DND-41 (cell line): ENCODE measurements at places on chromosomes 7 and 10.

DNA sequence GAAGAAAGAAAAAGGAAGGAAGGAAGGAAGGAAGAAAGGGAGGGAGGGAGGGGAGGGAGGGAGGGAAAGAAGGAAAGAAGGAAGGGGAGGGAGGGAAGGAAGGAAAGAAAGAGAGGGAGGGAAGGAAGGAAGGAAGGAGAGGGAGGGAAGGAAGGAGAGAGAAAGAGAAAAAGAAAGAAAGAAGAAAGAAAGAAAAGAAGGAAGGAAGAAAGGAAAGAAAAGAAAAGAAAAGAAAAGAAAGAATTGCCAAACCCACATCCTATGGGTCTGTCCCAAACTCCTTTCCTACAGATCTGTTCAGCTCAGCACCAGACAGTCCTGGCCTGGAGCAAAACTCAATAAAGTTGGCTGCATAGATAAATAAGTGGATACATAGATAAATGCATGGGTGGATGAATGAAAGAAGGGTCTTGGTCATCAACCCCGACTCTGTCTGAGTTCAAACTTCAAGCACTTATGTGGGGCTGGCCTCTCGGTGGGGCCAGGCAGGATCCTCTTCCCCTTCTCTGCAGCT is 17.2 kb upstream of the TLX1 start:
- no peak for DNase-seq

- DNase-seq: no peak
Observed at GRCh38 chr7:33054261-33054964, 8.2 kb downstream of the NT5C3A start.

DNA sequence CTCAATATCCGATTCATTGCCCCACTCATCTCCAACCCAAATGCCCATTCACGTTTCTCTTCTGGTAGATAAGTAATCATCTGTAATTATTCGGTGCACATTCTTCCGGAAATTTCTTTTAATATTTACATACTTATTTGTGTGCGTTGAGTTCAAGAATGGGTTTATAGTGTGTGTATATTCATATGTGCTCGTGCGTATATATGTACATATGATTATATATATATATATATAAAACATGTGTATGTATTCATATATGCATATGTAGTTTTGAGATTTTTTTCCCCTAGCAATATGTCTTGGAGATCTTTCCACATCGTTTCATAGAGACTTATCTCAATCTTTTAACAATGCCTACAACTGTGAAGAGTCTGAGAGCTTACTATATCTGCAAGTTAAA is 118.2 kb downstream of the MDFIC start:
- no peak for DNase-seq

- DNase-seq: no peak
Observed at GRCh38 chr7:38756521-38756920, 125.3 kb upstream of the AMPH start.

- DNase-seq: no peak
Observed at GRCh38 chr7:105906695-105907094, 30.3 kb upstream of the ATXN7L1 start.

GRCh38 chr7:69864822-69865221 is 266.5 kb downstream of the AUTS2 start:
- no peak for DNase-seq

- DNase-seq: no peak
Observed at GRCh38 chr7:117435475-117436043, 8.3 kb upstream of the ASZ1 start.

DNA sequence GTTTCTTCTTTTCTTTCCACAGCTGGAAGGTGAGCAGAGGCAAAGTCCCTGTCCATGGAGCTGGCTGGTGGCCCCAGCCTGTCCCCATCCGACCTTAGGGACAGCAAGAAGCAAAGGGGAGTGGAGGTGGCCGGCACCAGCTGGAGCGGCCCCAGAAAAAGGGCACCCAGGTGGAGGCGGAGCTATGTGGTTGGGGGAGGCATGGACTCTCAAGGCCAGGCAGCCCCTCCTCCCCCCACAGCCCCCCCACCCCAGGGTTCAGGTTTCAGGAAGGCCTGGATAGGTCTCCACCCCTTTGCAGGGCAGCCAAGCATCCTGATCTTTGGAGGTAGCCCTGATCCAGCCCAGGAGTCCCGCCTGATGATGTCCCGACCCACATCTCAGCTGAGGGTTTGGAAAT is at the start of gene SSC4D:
Gene SSC4D, minus strand, starts transcription at position 161 of the 400 bp plus-strand sequence. CDS start 5,258 bp downstream, outside the sequence.
- DNase-seq: no peak

DNA sequence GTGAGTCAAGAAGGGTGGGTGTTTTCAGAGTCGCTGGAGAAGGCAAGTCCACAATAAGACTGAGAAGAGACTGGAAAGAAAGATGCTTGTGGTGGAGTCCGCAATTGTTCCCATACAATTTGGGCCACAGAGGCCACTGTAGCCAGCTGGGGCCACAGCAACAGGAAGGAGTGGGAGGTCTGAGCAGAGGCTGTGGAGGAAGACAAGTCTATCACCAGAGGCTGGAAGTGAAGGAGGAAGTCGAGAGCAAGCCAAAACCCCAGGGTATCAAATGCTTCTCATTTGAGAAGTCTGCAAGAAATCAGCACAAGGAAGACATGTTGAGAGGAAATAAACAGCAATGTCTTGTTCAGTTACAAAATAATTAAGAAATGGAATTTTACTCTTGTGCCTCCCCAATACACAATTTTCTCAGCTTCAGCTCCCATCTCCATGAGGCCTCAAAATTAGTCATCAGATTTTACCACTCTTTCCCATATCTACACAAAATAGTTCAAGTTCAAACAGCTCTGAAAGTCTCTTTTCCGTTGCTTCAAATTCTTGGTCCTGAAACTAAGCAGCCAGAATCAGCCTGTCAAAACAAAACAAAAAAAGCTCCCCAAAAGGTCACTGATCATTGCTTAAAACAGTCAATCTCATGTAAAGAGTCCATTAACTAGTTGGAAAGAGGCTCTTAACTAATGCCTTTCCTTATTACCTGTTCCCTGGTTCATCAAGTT is 31.6 kb downstream of the SLC16A12 start:
- no peak for DNase-seq

DNA sequence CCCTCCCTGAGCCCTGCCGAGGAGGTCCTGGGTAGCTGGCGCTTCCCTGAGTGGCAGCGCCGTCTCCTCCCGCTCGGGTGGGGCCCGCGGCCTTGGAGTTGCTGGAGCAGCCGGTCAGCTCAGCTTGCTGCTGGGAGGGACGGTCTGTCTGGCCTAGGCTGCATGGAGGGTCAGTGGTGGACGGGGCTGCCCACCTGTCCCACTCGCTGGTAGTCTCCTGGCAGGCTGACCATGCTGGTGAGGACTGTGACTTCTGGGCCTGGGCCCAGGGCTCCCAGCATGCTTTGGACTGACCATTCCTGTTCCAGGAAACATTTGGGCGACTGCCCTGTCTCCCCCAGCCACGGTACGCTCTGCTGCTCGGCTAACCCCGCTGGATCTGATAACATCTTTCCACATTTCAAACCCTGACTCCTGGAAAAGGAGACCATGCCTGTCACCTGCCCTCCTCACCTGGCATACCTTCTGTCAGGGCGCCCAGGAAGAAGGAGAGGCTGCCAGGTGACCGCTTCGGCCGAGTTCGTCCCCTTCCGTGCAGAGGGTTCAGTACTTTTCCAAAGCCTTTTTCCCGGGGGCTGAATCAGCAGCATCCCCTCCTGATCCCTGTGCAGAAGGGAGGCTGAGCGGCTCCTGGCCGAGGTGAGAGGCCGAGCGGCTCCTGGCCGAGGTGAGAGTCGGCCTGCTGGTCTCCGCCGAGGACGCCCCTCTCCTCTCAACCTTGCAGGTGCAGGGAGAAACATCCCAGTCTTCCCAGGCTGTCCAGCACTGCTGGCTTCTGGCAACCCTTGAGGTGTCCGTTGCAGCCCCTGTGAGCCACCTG is 43.4 kb downstream of the FAM20C start:
- no peak for DNase-seq

DNA sequence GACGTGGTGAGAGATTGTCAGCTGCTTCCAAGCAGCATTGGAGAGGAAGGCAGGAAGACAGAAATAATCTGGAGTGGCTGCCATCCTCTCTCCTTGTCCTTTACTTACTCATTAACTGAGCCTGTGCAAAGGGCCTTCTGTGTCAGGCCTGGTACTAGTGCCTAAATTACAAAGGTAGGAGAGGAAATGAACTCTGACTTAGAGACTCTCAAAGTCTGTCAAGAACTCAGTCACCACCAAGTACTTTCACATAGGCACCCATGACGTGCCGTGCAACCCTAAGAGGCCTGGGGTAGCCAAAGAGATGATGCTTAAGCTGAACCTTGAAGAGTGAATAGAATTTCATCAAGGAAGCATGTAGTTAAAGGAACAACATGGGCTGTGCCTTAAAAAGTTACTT is 866.9 kb downstream of the LRMDA start:
- DNase-seq: no peak

- DNase-seq: no peak
Observed at GRCh38 chr7:7799138-7799537, 80.7 kb upstream of the RPA3 start.

DNA sequence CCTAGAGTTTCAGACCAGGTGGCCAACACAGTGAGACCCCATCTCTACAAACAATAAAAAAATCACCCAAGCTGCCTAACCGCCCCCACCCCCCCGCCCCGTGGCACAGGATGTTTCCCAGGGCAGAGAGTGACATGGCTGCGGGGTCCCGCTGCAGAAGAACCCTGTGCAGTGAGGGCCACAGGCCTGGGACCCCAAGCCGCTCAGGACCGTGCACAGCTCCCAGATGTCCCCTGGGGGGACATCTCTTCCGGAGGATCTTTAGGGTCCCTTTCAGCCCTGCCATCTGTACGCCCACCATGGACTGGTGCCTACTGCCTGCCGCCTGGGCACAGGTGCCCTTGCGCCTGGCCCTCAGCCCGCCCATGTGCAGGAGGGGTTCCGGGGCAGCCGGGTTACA is 373.6 kb downstream of the DNAJB6 start:
- DNase-seq: no peak

DNA sequence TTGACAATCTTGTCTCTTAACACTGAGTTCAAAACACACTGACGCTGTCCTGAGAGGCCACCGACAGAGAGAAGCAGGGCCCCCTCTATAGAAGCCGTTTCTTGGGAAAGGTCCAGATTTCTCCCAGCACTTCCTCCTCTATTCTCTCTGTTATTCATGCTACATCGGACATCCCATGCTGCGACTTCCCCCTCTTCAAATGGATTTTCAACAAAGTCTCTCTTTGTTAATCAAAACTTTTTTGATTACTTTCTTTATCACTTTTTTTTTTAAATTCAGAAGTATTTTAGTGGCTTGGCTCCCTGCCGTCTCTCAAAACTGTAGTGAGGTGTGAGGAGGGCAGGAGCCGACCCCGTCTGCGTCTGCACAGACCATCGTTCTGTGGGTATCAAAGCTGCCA is 298.9 kb upstream of the PITRM1 start:
- DNase-seq: no peak

DNA sequence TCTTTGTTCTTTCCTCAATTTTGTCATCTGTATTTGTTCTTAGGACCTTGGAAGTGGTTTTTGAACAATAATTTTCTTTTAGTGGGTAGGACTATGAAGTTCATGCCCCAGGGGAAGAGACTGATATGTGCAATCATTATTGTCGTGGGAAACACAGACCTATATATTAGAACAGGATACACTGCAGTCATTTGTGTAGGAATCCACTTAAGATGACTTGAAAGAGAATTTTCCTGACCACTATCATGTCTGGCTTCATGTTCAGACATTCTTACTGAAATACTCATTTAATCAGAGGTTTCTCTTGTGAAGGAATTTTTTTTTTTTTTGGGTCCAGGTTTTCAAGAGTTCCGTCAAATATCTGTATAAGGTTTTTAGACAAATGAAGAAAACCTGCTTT is 163.6 kb downstream of the SUGCT start:
- no peak for DNase-seq

DNA sequence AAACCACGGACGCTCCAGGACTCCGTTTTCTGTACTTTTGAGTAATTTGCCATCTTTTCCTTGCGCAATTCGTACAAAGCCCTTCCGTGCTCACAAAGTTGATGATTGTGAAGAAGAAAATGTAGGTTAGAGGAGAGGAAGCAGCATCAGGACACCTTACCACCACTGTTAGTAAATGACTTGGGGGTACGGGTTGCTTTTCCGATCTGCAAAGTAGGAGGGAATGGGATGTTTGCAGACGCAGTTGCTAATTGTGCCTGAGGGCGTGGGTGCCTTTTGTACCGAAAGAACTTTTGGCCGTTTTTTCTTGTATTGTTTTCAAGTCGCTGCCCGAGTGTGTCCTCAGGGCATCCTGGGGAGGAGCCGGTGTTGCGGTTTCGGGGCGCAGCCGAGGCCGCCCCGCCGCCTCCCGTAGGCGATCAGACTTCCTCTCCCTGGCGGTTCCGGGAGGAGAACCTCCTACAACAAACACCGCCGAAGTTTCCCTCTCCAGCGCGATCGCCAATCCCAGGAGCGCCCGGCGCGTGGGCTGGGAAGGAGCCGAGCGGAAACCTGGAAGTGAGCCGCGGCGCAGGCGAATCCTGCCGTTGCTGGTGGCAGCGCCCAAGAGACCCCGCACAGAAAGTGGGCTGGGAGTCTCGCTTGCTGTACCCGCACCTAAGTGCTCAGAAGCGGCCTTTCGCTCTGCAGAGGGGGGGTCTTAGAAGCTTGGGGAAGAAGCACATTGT is 1.0 kb downstream of the PRR15 start:
- peak; percentile 24 for DNase-seq

DNA sequence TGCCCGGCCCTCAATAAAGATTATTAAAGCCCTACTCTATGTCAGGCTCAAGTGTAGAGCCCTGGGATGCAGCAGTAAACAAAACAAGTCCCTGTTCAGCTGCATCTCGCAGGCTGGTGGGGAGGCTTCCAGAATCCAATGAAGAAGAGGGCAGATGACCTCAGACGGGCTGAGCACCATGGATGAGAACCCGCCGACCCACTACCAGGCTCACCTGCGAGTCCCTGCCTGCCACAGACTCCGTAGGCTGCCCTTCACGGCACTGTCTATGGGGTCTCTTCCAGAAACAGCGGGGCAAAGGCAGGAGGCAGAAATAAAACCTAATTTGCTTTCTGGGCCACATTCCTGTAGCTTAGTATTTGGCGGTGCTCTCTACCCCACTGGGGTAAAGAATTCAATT is 22.7 kb downstream of the CHST15 start:
- DNase-seq: no peak

DNA sequence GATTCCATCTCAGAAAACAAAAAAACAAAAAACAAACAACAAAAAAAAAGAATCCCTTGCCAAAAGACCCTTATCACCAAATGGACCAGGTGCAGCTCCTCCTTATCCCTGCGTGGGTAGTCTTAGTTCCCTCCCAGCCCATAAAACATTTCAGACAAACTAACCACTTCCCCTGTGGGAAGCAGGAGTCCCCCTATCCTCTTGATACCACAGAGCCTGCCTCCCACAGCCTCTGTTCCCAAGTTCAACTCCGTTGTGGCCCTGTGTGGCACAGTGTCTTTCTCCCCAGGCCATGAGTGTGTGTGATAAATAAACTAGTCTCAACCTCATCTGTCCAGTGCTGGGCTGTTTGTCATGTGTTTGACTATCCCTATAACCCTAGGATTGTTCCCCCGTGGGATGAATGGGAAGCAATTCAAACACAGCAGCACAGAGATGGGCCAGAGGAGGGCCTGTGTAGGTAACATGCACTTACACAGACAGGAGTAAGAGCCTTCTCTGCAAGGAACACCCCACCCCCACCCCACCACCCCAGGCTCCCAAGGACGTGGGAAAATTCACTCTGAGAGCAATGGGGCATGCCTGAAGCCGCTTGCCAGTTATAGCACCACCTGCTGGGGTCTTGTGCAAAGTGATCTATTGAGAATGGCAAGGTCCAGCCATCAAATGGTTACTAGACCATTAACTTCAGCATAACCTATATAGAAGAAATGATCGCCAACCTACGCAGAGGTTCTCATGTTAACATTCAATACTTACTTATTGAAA is 147.1 kb upstream of the GHITM start:
- peak; percentile 24 for DNase-seq
